ENCODE measurements at places on chromosomes 13 and 19.

- no peak for DNase-seq
Observed at GRCh38 chr13:77207943-77208342, 119.0 kb downstream of the MYCBP2 start.

DNA sequence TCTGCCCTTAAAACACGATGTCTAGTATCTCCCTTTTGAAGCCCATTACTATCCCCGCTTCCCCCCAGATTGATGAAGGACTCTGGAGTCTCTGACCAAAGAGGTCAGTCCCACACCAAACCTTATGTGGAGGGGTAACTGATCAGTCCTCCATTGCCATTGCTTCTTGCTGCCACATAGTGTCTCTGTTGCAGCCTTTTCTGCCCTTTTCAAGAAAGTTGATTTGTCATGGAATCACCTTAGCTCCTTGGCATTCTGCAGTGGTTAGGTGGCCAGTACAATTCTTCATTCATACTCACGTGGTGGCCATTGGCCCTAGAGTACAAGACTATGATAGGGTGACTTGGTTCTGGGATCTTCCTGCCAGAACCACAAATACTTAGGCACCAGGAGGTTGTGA, 8.4 kb upstream of the HTR2A start:
- no peak for DNase-seq

DNA sequence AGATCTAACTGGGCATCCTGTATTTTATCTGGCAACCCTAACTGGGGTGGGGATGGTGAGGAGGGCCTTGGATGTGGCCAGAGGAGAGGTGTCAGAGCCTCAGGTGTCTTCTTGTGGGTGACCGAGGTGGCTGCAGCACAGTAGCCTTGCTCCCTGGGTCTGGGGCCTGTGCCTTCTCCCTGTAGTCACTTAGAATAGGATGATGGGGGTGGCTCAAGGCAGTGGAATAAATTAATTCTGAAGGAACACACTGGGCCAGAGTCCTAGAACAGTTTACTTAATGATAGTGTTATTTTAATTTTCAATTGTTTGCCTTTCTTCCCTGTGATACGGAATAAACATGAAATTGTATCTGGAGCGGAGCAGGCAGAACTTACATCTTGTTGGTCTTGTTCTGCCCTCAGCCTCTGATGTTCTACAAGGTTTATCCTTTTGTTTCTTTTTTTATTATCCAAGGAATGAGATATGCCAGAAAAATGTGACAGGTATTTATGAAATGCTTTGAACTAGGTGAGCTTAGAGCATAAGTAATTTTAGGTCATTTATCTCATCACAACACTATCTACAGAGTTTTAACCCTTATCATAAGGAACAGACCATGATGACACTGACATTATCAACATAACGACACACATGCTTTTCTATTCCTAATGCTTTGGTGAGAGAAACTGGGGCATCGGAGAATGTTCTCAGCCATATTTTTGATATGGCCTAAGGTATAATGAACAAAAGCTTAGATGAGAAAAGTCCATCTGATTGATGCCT, 51.4 kb downstream of the LRCH1 start:
- no peak for DNase-seq

GRCh38 chr13:73336773-73337172, 278.0 kb downstream of the KLF5 start:
- no peak for DNase-seq

- no peak for DNase-seq
Observed at GRCh38 chr19:28542394-28543243, 670.3 kb downstream of the UQCRFS1 start.

- DNase-seq: no peak
Observed at GRCh38 chr13:65866138-65866537, 1364.0 kb downstream of the PCDH9 start.

DNA sequence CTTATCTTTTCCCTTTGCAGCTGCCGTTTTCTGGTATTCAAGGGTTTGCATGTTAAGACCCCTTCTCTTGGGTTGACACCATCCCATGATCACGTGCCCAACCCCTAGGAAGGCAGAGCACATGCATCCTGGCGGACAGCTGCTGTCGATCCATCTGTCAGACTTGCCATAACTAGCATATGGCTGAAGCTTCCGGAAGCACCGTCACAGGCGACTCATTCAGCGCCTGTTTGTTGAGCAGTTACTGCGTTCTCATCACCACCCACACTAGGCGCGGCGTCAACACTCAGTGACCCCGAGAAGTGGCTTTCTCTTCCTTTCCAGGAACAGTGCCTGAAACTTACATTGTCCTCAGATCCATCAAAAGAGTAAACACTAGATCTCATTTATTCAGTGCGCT, 93.6 kb downstream of the SOX1 start:
- no peak for DNase-seq

All from esophagus squamous epithelium (tissue), 5 donors.